ENCODE measurements at places on chromosomes 2 and 18.

DNA sequence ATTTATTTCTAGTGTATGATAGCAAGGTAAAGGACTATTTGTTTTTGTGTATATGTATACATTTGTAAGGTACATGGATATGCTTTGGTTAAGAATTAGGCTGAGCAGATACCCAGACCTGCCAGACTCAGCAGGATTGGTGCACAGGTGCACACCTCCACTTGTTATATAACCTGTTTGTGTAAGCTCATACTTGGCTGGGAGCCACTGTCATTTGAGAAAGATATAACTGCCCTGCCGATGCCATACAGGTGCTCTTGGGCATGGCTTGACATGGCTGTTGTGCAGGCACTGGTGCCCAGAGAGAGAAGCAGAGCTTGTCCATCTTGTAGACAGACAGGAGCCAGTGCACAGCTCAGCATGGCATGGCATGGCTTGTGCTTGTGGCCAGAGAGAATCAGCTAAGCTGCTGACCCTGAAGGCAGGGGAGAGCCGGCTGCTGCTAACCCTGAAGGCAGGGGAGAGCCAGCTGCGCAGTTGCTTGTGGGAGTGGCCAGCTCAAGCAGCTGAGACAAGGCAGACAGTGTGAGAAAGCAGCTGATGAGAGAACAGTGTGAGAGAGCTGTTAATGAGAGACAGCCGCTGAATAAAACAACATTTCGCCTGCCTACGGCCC lies 136.5 kb downstream of the RNF144A start:
- no peak for DNase-seq

DNA sequence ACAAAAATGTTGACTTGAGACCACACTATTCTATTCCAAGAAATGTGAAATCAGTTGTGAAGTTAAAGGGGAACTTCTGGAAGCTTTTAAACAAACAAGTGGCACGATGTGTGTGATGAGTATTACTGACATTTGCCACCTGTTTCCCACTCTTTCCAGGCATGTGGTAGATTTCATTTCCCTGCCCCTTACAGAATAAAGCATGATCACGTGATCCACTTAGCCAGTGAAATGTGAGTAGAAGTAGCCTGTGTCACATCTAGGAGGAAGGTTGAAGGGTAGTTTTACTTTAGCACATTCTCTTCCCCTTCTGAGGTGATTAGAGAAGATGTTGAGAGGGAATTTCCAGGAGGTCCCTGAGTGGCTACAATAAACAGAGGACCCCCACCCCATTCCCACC lies 3.8 kb downstream of the COL4A4 start:
- no peak for DNase-seq

GRCh38 chr2:222708274-222708710 lies 36.8 kb downstream of the MOGAT1 start:
- peak; percentile 97 for DNase-seq

- DNase-seq = peak; percentile 57
Observed at GRCh38 chr2:240637901-240638345, 12.6 kb downstream of the GPR35 start.

DNA sequence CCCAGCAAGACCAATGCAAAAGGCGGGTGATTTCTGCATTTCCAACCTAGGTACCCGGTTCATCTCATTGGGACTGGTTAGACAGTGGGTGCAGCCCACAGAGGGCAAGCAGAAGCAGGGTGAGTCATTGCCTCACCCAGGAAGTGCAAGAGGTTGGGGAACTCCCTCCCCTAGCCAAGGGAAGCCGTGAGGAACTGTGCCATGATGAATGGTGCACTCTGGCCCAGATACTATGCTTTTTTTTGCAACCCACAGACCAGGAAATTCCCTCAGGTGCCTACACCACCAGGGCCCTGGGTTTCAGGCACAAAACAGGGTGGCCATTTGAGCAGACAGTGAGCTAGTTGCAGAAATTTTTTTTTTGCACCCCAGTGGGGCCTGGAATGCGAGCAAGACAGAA lies 662.6 kb upstream of the ACVR2A start:
- no peak for DNase-seq

GRCh38 chr18:63109802-63110201 lies 209.8 kb downstream of the BCL2 start:
- no peak for DNase-seq

DNA sequence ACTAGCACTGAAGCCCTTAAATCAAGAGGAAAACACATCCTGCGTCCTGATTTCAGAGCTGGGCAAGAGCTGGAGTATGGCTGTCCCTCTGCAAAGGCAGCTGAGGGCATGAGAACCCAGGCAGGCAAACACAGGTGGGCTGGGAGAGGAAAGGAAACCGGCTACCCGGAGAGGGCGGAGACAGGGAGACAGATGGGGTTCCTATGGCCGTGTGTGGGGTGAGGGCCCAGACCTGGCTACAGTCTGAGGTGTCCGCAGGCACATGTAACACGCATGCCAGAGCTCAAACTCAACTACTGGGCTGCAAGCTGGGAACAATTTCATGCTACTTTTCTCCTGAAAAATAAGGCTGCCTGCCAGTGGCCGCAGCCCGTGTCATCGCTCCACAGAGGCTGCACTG lies 2.7 kb downstream of the COPS9 start:
- DNase-seq = no peak

- DNase-seq = no peak
Observed at GRCh38 chr2:178589335-178589734, 109.1 kb downstream of the PLEKHA3 start.

- DNase-seq = no peak
Observed at GRCh38 chr2:202038471-202039277, 5.0 kb downstream of the FZD7 start.

DNA sequence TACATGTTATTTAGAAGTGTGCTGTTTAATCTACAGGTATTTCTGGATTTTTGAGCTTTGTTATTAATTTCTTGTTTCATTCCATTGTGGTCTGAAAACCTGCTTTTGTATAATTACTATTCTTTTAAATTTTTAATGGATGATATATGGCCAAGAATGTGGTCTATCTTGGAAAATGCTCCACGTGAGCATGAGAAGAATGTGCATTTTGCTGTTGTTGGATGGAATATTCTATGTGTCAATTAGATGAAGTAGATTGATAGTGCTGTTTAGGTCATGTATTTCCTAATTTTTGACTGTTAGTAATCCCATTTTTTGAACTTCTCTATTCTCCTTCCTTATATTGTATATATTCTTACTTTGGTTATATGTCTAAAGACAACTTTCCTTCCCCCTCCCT lies 19.9 kb upstream of the TTN start:
- no peak for DNase-seq

GRCh38 chr18:52979892-52980291 lies 639.9 kb downstream of the DCC start:
- DNase-seq = no peak

- no peak for DNase-seq
Observed at GRCh38 chr2:184524551-184525382, 73.6 kb upstream of the ZNF804A start.

DNA sequence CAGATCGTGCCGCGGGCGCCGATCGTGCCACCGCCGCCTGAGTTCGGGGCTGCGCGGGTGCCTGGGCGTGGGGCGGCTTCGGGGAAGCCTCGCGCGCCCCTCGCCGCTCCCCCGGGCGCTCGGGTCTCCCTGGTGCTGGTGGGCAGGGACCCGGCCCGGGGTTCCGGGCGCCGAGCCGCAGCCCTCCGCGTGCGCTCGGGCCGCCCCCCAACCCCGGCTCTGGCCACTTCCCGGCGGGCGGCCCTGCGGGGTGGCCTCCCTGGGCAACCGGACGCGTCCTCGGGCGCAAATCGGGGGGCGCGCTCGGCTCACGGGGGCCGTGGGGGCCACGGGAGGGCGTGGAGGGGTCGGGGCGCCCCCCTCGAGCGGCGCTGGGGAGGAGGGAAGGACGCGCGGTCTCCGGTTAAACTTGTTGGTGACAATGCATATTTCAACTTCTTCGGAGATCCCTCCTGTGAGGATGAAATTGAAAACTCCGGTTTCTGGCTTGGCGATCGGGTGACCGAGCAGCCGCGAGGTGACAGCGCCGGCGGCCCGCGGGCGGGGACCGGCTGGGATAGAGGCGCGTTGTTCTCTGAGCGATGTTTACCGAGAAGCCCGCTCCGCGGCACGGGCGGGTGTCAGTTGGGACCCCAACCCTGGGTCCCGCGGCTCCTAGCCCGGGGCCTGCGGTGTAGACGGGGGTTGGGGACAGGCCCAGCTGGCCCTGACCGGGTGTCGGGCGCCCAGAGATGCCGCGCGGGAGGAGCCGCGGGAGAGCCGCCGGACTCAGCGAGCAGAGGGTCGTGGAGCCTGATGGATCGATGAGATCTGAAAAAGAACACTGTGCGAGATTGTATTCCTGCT lies 676 bp downstream of the SH3BP4 start:
- peak; percentile 86 for DNase-seq

DNA sequence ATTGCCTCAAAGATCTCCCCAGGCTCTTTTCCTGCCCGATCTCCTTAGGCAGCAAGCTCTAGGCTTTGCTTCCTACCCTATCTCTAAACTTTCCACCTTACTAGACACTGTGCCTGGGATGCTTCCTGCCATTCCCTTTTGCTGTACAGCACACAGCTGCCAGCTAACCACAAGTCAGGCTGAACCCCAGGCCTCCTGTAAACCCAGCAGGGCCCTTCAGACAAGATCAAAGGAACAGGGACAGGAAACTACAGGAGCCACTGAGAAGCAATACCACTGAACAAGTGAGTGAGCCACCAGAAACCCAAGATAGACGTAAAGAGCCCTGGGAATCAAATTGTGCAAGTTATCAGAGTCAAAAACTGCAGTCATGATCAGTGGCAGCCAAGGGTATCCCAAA lies 180.7 kb downstream of the SUCLG1 start:
- no peak for DNase-seq

DNA sequence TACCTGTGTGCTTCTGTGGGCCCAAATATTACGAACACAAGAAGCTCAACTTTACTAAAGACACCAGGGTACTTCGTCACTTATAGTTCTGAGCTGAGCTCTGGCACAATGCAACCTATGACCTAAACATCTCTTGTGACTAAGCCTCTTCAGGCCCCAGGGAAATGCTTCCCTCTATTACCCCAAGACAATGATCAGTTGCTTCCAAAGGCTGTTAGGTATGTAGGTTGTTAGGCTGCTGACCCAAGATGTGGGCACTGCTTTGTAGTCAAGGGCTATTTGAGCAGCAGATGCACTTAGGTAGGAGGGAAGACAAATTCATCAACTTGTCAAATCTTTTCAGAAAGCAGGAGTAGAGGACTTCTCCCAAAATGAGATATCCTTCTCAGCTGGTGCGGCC lies 640.1 kb downstream of the EPHA4 start:
- no peak for DNase-seq

DNA sequence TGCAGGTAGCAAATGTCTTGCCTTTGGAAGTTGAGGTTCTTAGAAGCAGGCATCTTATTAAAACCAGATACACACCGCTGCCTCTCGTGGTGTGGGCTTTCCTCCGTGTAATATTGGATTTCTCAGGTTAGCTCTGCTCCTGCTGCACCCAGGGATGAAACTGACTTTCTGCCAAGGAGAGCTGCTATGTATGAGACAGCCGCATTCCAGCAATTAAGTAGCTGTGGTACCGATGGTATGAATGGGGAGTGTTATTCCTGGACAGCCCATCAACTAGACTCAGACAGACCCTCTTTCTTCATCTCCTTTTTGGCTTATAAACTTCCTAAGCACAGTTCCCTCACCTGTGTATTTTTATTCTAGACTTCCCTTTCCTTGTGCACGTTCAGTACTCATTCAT lies 6.8 kb upstream of the EHD3 start:
- no peak for DNase-seq

DNA sequence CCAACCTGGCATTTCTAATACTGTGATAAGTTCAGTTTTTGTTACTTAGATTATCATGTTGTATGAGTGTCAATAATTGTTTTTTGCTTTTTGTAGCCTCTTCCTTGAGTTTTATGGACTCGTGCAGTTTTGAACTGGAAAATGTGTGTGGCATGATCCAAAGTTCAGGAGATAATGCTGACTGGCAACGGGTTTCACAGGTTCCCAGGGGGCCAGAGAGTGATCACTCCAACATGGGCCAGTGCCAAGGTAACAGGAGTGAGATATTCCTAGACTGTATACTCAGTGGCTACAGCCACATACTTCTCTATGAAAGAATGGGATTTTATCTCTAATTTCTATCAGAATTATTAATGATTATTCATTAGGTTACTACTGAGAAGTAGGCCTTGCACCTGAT lies 18.2 kb downstream of the MEP1B start:
- no peak for DNase-seq

GRCh38 chr2:179340678-179341077 lies 76.0 kb upstream of the SESTD1 start:
- DNase-seq = no peak

GRCh38 chr2:197516393-197516761 lies 511 bp downstream of the MOB4 start:
- DNase-seq = peak; percentile 30

DNA sequence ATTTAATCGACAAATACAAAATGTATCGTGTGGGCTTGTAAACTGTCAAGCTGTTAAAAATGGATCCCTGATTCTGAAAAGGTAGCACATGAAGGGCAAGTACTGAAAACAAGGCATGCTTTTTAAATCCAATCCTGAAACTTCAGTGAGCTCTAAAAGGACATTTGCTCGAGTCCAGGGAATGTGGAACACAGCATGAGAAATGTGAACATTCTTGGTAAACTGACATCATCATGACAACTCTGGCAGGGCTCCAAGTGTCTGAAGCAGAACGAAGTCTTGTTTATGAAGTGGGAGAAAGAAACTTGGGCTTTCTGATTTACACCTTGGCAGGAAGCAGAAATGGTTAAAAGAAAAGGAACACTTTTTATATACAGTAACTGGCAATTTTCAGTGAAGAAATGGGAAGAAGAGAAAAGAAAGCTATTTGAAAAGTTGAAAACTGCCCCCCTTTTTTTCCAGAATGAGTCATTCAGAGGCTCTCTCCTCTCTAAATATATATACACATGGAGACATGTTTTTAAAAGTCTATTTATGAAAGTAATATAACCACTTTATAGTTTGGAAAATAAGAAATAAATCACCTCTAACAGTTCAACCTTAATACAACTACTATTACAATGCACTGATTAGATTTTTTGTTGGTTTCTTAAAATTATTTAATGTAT lies 120.8 kb downstream of the GAREM1 start:
- peak; percentile 58 for DNase-seq

- peak; percentile 45 for DNase-seq
Observed at GRCh38 chr18:31741097-31741735, 19.5 kb downstream of the SLC25A52 start.

- no peak for DNase-seq
Observed at GRCh38 chr18:57898506-57899124, 95.5 kb upstream of the ATP8B1 start.

DNA sequence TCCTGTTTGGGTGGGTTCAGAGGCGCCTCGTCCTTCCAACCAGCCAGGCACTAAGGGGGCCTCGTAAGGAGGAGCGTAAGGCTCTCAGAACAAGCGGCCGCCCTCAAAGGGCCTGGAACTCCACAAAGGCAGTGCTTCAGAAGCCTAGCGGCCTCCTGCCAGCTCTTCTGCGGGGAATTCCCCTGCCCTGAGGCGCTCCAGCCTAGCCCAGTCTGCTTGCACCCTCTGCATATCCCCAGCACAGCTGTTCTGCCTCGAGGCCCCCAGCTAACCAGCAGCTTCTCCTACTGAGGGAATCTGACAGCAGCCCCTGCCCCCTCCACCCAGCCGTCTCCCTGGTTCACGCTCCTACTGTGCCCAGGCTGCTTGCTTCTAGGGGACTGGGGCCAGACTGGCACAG lies 265.9 kb downstream of the TFCP2L1 start:
- peak; percentile 63 for DNase-seq

GRCh38 chr2:31125918-31126695 lies 12.1 kb downstream of the GALNT14 start:
- DNase-seq = no peak

Data from lower leg skin (tissue), 4 donors.